ENCODE measurements at places on chromosomes 3 and 15. TPM values are rescaled to one million over a fixed set of nuclear protein-coding genes. Genes with fewer than 3 reads are reported as not detected.

DNA sequence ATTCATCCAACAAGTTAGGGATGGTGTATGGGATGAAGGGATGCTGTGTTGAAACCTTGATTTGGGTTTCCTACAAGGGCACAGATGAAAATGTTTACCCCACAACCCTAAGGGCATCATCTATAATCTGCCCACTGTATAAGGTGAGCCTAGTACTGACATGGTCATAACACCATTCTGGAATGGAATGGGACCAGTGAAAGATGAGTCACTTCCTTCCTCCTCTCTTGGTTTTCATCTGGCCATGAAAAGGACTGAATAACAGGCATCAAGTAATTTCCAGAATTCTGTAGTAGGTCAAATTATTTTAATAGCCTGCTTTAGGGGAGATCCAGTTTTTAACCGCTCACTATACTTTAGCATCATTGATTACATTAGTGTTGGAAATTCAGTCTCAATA is 538.6 kb downstream of the NR2F2 start:
- DNase-seq, result no peak

LRRC49 gene
- polyA plus RNA-seq, result not detected

DNA sequence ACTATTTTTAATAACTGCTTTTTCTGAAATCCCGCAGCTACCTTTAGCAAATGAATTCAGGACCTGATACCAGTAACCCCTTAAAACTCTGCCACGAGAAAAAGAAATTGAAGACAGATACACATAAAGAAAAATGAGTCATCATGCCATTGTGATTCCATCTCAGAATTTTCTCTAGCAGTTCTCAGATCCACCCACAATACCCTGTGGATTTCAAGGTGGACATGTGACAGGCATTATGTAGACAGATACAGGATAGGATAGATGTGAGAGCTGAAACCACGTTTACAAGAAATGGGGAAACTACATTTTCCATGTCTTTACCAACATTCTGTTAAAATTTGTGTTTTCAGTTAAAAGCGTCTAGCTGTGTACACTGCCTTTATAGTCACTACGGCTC is 291.9 kb upstream of the NR2F2 start:
- DNase-seq, result no peak

DNA sequence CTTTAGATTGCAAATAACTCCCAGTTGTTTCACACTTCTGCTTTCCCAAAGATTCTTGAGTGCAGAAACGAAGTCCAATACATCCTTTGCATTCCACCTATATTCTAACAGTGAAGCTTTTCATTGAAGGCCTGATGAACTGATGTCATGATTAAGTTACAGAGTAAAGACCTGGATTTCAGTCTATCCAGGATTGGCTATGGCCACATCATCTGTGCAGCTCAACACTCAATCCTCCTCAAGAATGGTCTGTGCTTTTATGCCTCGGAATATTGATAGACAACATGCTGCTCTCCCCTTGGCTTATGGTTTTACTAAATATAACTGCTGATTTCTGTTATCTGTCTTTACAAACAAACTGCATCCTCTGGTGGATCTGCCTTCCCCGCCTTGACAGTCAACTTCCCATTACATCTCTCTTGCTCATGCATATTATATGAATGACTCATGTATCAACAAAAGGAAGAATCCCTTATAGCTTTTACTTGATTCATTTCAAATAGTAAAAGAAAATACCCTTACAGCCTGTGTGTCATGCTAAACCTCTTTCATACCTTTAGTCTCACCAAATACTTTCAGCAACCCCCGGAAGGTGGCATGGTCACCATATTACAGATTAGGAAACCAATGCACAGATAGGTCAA is 59.5 kb downstream of the SCN11A start:
- DNase-seq, result no peak

GRCh38 chr3:22960105-22960984 is 242.8 kb upstream of the UBE2E2 start:
- no peak for DNase-seq

CPN2 gene
- polyA plus RNA-seq, result not detected
